ENCODE measurements at places on chromosomes 6 and 20. TPM values are rescaled to one million over a fixed set of nuclear protein-coding genes. Genes with fewer than 3 reads are reported as not detected.

Gene RXRB
- total RNA-seq: 28.6 TPM

DNA sequence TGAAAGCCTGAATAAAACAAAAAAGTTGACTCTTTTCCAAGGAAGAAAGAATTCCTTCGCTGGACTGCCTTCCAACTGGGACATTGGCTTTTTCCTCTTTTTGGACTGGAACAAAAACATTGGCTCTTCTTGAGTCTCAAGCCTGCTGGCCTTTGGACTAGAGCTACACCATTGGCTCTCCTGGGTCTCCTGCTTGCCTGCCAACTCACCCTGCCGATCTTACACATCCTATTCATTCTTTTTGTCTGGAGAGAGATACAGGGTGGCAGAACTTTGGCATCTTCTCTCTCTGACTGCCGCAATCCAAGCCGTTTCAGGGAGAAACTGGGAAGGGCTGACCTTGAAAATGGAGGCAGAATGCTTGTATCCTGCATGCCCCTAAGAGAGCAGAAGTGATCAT lies 20.2 kb downstream of the DDO start:
- H3K4me3 ChIP-seq: no peak overlapping the region
- H3K27me3 ChIP-seq: no peaks in the 10 kb centered on the region
- no peak for DNase-seq

- H3K36me3 ChIP-seq: no peaks in the 10 kb centered on the region
- H3K4me3 ChIP-seq: no peak overlapping the region
- no peaks in the 10 kb centered on the region for H3K27me3 ChIP-seq
- H3K4me1 ChIP-seq: no peaks in the 10 kb centered on the region
- no peak for DNase-seq
These were observed 4.4 kb downstream of the CD83 start for GRCh38 chr6:14121936-14122344.

Gene HSP90AB1
- 369 TPM for total RNA-seq

Gene TRIM10
- total RNA-seq: not detected

Gene HCRTR2
- not detected for total RNA-seq

GRCh38 chr6:54335871-54336270 lies 27.6 kb downstream of the TINAG start:
- H3K4me3 ChIP-seq: no peak overlapping the region
- H3K36me3 ChIP-seq: no peaks in the 10 kb centered on the region
- no peaks in the 10 kb centered on the region for H3K27me3 ChIP-seq
- H3K27ac ChIP-seq: no peak overlapping the region
- DNase-seq: no peak
- H3K4me1 ChIP-seq: no peaks in the 10 kb centered on the region

Gene TMEM200A
- 21.2 TPM for total RNA-seq

DNA sequence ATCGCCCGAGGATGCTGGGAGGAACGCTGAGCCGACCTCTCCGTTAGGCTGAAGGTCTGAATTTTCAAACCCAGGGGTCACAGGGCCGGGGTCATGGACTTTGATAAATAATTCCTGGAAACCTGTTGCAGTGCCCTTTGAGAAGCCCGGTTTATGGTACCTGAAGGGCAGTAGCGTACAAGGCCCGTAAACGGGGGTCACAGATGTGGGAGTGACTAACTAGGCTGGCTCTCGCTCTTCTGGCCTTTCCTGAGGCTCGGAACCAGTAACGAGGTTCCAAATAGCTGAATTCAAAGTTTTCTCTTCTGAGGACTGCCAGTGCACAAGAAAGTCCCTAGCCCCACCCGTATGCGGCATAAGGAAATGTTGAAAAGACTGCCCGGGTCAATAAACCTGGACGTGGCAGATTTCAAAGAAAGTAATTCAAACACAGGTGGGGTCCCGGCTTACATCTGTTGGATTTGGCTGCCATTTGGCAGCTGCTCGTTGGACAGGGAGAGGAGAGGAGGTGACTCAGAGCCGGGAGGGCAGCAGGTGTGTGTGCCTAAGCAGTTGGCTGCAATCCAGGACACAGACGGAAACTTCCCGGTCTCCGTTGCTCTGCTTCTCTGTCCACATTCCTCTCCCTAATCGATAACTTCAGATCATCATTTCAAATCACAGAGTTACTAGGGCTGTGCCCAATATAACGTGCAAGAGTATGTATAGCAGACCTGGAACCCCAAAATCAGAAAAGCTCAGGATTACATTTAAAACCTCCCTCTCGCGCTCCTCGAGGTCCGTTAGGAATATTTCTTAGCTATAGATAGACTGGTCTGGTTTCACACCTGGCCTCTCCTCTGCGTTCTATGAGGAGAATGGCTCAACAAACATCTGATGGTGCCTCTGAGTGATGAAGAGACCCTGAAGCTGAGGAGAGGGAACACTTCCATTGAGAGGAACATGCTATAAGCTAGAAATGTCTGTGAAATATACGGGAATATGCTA lies 765 bp upstream of the GMDS start:
- H3K27ac ChIP-seq: peak overlapping the region; percentile 84
- H3K4me3 ChIP-seq: peak overlapping the region; percentile 56
- H3K27me3 ChIP-seq: no peaks in the 10 kb centered on the region
- H3K4me1 ChIP-seq: no peaks in the 10 kb centered on the region
- DNase-seq: peak; percentile 44

GRCh38 chr6:158663625-158664165 lies 13.8 kb downstream of the SYTL3 start:
- no peaks in the 10 kb centered on the region for H3K36me3 ChIP-seq
- H3K4me3 ChIP-seq: peak overlapping the region; percentile 6
- no peaks in the 10 kb centered on the region for H3K27me3 ChIP-seq

GRCh38 chr6:14381829-14382677 lies 264.5 kb downstream of the CD83 start:
- H3K4me3 ChIP-seq: no peak overlapping the region
- H3K4me1 ChIP-seq: no peaks in the 10 kb centered on the region
- no peaks in the 10 kb centered on the region for H3K36me3 ChIP-seq
- no peak for DNase-seq

DNA sequence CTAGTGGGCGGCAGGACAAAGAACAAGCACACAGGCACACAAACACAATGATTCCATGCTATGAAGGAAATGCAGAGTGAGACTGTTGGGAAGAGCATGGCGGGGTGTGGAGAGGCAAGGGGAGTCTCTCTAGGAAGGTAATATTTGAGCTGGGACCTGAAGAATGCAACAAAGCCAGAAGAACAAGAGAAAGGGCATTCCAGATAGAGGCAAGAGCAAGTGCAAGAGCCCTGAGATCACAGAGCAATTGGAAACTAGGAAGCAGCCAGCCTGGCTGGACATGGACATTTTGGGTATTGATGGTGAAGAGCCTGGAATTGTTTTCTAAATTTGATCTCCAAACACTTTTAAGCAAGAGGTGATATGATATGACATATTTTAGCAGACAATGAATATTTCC lies 15.4 kb downstream of the SRXN1 start:
- no peak for DNase-seq
- no peaks in the 10 kb centered on the region for H3K4me1 ChIP-seq

GRCh38 chr6:105601541-105602236 lies 198.8 kb upstream of the PREP start:
- DNase-seq: peak; percentile 72
- H3K4me1 ChIP-seq: peaks cover 6% of the 10 kb centered on the region
- H3K27me3 ChIP-seq: no peaks in the 10 kb centered on the region
- H3K4me3 ChIP-seq: no peak overlapping the region
- no peaks in the 10 kb centered on the region for H3K36me3 ChIP-seq
- H3K27ac ChIP-seq: peak overlapping the region; percentile 65

DNA sequence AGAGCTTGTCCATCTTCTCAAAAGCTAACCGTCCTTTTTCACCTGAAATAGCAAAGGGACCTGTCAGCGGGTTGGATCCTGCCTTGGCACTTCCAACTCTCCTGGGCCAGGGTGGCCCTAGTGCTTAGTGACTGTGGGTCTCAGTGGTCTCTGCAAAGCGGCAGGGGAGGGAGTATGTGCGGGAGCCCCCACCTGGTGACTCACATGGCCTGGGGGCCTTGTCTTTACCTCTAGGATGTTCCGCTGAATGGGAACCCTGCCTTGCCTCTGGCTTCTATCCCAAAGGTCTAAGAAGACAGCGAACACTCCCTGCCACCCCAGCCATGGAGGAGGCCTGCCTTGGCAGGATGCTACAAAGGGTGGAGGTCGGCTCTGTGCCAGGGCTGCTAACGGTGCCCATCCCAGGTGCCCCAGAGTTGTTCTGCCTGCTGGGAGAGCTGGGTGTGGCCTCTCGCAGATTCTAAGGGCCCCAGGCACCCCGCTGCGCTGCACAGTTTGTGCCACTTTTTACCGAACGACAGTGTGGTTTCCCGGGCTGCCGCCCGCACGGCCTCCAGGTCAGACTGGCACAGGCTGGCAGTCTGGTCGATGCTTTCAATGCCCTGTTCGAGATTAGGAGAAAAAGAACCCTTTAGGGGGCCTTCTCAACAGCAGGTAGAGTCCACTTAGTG lies 77.2 kb downstream of the PTPN1 start:
- no peaks in the 10 kb centered on the region for H3K27me3 ChIP-seq
- DNase-seq: no peak
- no peaks in the 10 kb centered on the region for H3K36me3 ChIP-seq
- H3K4me3 ChIP-seq: no peak overlapping the region

- no peak for DNase-seq
- no peaks in the 10 kb centered on the region for H3K4me1 ChIP-seq
- no peaks in the 10 kb centered on the region for H3K36me3 ChIP-seq
- H3K27ac ChIP-seq: no peak overlapping the region
These were observed 116.3 kb upstream of the SLC2A12 start for GRCh38 chr6:134168590-134169208.

Gene SLC35B3
- 4.1 TPM for total RNA-seq

DNA sequence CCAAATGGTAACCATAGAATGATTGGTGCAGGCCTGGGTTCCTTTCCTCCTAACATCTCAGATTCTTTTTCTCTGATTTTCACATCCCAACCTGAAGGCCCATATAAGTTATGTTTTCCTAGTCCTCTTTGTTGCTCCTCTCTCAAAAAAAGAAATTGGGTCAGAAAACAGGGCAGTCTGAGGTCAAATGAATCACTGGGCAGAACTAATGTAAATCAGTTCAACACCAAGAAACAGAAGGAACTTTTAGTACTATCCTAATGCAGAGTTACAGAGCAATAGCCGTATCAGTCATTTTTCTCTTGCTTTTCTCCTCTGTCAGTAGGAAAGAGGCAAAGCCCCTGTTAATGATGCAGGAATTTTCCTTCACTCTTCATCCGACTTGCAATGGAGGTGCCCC lies 11.0 kb upstream of the TPD52L1 start:
- DNase-seq: no peak
- H3K27ac ChIP-seq: no peak overlapping the region
- no peak overlapping the region for H3K4me3 ChIP-seq
- no peaks in the 10 kb centered on the region for H3K27me3 ChIP-seq
- no peaks in the 10 kb centered on the region for H3K4me1 ChIP-seq

Gene RSPO3
- total RNA-seq: 49.7 TPM

GRCh38 chr6:136526937-136527336 lies 23.3 kb downstream of the MAP7 start:
- no peak for DNase-seq
- H3K4me3 ChIP-seq: no peak overlapping the region
- H3K36me3 ChIP-seq: no peaks in the 10 kb centered on the region
- no peak overlapping the region for H3K27ac ChIP-seq

GRCh38 chr6:170485159-170485558 lies 67.9 kb downstream of the PSMB1 start:
- H3K4me1 ChIP-seq: no peaks in the 10 kb centered on the region
- H3K27me3 ChIP-seq: no peaks in the 10 kb centered on the region
- DNase-seq: no peak
